ENCODE measurements at places on chromosomes 4 and X.

DNA sequence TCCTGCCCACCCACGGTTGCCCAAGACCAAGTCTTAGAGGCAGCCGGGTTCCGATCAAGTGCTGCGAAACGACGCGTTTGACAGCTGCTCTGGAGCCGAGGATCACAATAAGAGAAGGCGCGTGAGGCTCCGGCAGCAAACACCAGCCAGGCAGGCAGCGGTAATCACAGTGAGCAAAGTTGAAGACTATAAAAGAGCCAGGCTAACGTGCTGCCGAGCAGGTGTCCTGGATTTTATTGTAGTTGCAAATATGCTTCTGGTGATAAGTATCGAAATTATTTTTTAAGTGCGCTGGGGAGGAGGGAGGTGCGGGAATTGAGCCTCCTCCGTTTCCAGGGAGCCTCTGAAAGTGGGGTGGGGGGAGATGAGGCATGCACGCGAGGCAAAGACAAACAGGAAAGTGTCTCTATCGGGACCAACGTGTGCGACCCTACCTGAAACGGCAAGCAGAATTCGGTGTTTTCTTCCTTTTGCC lies 590 bp downstream of the GABRA2 start:
- no peak for DNase-seq

GRCh38 chr4:26424838-26425237 lies 65.4 kb downstream of the CCKAR start:
- no peak for DNase-seq

GRCh38 chrX:73182502-73183114 lies 32.0 kb downstream of the NAP1L2 start:
- DNase-seq: no peak

GRCh38 chr4:168273838-168274237 lies 44.7 kb downstream of the DDX60 start:
- DNase-seq: no peak

DNA sequence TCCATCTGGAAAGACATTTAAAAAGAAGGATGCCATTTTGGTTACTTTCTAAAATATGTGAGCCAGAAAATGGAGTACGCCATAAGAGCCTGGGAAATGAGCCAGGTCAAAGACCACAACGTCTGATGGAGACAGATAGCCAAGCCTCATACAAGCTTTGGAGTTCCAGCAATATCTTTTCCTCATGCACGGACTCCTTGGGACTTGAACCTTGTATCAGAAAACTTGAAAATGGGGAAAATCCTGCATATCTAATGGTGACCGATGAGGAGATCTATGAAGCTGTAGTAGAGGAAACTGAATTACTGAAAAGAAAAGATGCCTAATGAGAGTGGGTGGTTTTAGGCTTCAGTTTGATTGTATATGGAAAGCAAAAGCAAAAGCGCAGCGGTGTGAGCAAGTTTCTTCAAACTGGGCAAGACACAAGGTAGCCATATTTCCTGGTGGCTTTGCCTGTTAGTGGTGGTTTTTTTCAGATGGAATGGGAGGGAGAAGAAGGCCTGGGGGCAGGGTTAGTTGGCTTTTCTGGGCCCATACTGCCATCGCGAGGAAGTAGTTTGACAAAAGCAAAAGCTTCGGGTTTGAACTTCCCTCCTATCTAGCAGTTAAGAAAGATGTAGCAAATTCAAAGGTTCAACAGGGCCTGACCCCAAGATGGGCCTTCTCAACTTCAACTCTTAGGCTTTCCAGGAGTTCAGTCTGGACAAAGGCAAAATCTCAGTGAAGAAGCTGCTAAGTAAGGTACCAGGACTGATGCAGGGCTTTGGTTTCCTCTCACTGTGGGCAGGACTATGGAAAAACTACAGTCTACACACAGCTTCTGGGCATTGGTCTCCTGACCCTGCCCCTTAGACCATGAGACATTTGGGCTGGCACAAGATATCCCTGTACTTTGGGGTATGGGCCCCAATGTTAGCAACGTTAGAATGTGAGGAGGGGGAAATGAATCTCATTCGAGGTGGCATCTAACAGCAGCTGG lies 210.0 kb upstream of the STK26 start:
- peak; percentile 90 for DNase-seq

DNA sequence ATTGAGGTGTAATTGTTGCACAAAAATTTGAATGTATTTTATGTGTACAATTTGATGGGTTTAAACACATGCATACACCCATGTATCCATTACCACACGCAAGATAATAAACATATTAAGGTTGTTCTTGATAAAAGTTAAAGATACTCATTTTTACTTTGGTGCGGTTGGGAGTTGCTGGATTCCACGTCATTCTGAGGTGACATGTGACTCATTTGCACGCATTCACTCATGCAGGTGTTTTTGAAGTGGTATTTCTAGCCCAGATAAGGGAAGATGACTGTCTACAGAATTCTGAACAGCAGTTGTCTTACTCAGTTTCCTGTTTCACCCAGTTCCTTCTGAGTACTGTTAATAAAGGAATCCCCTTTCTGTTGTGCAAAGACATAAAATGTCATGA lies 142.0 kb downstream of the RTL3 start:
- no peak for DNase-seq

GRCh38 chr4:185202984-185203485 lies 765 bp downstream of the CFAP97 start:
- DNase-seq: no peak

DNA sequence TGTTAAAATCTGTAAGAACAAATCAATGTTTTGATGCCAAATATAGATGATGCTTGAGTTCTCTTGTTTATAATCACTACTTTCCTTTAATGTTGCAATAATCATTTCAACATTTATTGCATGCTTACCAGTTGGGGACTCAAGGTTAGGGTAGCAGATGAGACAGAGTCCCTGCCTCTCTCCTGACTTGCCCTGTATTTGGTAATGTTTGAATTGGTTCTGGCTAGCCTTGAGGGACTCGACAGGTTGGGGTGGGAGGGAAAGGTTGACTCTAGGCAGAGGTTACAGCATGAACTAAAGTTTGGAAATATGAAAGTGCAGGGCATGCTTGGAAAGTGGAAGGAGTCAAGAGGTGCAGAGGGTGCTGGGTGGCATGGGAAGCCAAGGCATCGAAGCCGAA lies 2.0 kb downstream of the SEC24B start:
- DNase-seq: no peak

GRCh38 chrX:112734290-112734689 lies 54.6 kb upstream of the LHFPL1 start:
- DNase-seq: peak; percentile 19

DNA sequence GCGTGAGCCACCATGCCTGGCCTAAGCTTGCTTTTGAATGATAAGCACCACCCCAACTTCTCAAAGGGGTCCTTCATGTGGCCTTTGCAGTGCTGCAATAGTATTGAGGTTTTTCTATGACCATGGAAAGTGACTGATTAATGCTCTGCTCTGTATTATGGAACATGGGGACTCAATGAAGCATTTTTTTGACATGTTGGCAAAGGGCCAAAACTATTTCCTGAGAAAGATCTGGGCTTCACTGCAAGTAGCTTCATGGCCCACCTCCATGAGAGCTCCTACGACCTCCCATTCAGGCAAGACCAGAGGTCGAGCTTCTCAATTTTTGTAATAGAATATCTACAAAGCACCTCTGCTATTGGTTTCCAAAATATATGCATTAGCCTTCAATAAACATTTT lies 16.7 kb upstream of the SEPTIN6 start:
- DNase-seq: no peak

DNA sequence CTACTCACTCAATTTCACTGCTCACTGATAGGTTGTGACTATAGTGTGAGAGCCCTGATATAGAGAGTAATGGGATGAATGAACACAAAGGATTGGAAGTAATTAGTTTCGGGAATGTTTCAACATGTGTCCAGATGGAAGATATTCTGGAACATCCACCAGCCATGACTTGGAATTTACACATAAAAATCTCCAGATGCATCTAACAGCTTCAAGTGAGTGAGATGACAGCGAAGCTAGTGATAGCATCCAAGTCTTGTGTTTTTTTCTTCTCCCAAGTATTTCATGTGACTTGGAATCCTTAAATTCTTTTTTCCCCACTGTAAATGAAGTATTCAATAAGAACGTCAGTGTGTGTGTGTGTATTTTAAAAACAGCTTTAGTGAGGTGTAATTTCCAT lies 82.1 kb downstream of the CLDN34 start:
- DNase-seq: no peak

- DNase-seq: no peak
These were observed 81.1 kb upstream of the HELT start for GRCh38 chr4:184937030-184937710.

DNA sequence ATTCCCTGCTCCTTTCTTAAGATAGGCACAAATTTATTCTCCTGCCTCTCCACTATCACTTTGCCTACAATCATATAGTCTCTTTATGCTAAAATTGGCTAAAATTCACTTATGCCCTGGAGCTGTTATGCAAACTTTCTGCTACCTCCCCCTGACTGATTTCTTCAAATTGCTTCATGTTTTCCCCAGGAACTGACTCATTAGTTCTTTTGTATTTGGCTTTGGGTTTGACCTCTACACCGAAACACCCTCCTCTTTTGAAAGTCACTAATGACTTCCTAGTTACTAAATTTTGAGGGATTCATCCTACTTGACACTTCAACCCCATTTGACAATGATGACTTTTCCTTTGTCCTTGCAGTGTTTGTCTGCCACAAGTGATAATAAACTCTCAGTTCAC lies 222.6 kb downstream of the NDST4 start:
- DNase-seq: no peak

GRCh38 chrX:102833136-102833535 lies 103.9 kb upstream of the RAB40AL start:
- no peak for DNase-seq

- no peak for DNase-seq
These were observed 1.4 kb upstream of the UGT2B4 start for GRCh38 chr4:69497076-69497475.

DNA sequence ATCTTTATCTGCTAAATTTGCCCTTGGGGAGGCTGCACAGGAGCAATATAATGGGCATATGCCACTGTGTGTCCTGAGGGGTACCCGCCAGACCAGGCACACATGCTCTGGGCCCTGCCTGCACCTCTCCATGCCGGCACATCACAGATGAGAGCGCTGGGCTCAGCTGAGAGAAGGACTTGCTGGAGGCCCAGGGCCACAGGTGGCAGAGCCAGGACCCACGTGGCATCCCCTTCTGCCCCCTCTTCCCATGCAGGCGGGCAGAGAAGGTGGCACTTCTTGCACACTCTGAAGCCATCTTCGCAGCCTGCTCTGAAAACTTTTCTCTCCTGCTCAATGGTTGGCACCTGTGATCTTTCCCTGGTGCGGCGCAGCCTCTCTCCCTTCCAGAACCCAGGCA lies 20.1 kb downstream of the CPZ start:
- no peak for DNase-seq

DNA sequence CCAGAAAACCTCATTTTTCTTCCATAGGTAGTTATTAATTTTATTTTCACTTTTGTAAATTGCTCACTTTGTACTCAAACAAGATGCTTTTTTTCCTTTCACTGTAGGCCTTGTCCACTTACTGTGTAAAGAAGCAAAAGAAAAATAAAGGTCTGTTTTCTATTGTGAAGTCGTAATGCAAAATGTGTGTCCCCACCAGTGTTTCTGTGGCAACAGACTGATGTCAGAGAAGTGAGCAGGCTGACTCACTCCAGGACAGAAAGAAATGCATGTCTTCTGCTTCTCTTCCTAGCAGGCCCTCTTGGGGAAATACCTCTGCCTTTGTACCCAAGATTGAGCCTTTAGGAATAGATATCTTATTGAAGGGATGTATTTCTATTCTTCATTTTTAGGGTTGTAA lies 30.3 kb downstream of the INPP4B start:
- no peak for DNase-seq

- DNase-seq: no peak
These were observed 11.9 kb downstream of the LRPAP1 start for GRCh38 chr4:3520276-3520675.

DNA sequence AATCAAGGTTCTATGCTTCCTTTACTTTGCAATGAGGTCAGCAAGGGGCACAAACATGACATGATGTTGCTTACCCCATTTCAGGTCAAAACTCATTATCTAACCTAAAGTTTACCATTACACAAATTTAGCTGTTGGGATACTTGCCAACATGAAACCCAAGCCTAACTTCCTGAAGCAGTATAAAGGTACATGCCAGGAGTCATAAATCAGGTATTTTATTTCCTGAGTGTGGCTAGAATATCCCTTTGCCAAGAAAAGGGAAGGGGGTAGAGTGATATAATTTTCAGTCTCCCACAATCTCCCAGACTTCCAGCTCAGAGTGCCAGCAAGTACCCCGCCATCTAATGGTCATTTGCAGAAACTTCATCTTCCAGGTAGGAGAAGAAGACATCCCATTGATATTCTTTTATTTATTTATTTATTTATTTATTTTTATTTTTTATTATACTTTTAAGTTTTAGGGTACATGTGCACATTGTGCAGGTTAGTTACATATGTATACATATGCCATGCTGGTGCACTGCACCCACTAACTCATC lies 136.6 kb downstream of the NEXMIF start:
- DNase-seq: no peak

- no peak for DNase-seq
These were observed 319.6 kb upstream of the HS3ST1 start for GRCh38 chr4:11748164-11748872.

GRCh38 chr4:78763251-78763650 lies 12.9 kb upstream of the BMP2K start:
- no peak for DNase-seq

DNA sequence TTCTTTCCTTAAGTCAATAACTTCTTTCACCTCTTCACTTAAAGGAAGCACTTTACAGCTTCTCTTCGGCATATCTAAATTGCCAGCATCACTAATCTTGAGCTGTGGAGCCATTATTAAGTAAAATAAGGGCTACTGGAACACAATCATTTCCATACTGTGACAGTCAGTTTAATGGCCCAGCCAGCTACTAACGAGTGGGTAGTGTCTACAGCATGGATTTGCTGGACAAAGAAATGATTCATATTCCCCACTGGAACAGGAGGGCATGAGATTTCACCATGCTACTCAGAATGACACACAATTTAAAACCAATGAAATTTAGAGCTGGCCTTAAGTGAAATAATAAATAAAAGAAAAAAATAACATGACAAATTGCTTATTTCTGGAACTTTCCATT lies 72.1 kb downstream of the DDIT4L start:
- DNase-seq: no peak

DNA sequence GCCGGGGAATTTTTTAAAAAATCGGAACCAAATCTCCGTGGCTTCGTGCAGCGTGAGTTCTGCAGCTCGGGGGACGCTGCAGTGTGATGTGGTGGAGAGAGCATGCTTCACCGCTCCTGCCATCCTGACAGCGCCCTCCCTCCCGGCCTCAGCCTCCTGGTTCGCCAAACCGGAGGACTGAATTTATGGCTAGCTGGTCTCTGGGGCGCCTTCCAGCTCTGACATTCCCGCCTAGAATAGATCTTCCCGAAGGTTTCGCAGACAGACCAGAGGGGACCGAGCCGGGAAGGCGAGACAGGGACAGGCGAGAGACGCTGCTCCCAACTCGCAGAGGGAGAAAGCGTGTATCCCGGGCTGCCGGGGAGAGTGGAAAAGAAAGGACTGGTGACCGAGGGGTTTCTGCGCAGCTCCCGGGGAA lies 25.9 kb downstream of the HOPX start:
- DNase-seq: no peak

Data from GDM1 (cell line).